Hippocampal formation (tissue), 2 donors: ENCODE measurements at places on chromosomes 11 and 22.

DNA sequence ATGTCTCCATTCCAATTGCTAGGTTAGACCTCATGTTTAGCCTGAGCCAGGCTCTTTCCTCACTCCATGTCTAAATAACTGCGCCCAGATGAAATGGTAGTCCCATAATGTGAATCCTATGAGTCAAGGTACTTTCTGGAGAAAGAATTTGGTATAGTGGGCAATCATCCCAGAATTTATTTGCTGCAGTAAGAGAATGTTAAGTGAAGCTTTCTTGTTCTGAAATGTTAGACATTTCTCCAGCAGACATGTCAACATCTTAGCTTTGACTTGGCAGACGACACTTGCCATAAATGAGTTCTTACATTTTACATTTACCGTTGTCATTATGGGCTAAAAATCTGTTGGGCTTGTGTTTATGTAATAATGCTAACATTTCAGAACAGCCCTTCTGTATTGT is 165.2 kb downstream of the PGR start:
- DNase-seq: no peak

DNA sequence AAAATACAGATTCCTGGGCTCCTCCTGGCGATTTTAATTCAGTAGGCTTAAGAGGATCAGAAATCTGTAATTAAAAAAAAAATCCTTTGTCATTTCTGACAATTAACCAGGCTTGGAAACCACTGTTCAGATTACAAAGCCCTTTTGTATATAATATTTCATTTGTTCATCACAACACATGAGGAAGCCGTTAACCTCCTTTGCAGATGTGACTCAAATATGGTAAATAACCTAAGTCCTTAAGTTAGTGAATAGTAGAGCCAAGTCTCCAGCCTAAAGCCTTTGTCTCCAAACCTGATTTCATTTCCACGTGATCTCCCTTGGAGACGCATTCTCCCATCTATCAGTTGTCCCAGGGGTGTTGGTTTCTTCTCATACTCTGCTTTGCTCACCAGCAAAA is 67.6 kb downstream of the UBASH3B start:
- no peak for DNase-seq

- DNase-seq: no peak
Observed at GRCh38 chr11:33646168-33646567, 54.5 kb downstream of the C11orf91 start.

DNA sequence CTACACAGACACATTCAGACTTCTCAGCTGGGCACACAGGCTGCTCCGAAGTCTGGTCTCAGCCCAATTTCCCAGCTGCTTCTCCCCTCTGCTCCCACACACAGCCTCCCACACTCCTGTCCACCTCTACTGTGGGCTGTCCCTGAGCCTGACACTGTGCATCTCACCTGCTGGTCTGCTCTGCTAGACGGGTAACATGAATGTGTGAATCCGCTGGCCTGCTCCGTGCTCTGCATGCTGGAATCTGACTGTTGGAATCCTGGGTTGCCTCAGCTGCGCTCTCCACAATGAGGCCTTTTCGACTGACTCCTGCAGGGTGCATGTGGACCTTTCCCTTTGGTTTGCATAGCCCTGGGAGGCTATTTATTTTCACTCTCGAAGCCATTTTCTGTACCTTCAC is 489.5 kb upstream of the B3GAT1 start:
- DNase-seq: no peak

DNA sequence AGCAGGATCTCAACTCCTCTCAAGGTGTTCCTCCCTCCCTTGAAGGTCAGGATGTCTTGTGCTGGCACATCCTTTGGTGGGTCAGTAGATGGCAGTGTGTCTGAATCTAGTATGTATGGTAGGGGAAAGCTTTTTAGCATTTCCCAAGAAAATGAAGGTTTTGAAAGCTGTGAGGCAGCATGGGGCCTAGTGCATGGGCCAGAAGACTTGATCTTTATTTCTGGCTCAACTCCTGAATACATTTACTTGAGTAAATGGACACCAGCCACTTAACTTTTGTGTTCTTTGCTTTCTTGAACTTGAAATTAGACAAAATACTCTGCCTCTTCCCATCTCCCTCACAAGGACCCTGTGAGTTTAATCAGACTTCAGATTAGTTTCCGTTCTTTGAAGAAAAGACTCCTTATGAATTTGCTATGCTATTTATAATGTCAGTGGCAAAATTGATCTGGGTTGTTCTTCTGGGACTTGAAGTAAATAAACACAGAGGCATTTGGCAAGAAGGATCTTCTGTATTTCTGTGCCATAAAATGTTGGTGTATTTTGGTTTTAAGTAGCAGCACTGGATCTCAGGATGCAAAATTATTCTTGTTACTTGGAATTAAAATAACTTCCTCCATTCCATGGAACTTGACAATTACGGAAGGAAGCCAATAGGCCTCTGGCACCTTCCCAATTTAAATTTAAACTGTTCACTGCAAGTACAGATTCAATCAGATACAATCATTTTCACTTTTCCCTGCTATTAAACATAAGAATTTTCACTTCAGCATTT is 288.8 kb downstream of the CASP12 start:
- peak; percentile 26 for DNase-seq

- DNase-seq: no peak
Observed at GRCh38 chr11:129580278-129580677, 204.6 kb downstream of the BARX2 start.

DNA sequence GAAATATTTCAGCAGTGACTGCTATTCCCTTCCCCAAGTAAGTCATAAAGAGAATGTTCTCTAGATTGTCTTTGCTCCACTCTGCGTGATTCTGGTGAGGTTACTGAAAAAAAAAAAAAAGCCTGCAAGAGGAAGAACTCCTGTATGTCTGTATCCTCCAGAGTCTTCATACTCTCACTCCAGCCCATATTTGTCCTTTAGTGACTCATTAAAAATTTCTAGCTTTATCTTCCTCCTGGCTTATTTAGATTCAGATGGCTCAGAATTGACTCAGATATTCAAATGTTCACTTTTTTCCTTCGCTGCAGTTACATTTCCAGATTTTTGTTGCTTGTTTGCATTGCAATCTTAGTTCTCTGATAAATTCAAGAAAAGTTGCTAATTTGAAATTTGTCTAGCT is 76.3 kb upstream of the CNTN5 start:
- DNase-seq: no peak

DNA sequence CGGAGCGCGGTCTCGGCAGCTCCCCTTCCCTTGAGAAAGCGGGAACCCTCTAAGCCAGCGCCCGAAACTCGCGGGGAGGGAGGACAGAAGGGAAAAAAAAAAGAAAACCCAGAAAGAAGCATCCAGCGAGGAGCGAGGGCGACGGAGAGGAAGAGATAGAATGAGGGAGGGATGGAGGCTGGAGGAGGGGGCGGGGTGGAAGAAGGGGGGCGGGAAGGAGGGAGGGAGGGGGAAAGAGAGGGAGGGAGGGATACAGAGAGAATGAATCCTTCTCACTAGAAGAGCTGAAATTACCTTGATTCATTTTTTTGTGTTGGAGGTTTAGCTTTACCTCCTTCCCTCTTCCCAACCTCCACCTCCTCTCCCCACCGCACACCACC is 19.3 kb upstream of the BDNF start:
- no peak for DNase-seq

DNA sequence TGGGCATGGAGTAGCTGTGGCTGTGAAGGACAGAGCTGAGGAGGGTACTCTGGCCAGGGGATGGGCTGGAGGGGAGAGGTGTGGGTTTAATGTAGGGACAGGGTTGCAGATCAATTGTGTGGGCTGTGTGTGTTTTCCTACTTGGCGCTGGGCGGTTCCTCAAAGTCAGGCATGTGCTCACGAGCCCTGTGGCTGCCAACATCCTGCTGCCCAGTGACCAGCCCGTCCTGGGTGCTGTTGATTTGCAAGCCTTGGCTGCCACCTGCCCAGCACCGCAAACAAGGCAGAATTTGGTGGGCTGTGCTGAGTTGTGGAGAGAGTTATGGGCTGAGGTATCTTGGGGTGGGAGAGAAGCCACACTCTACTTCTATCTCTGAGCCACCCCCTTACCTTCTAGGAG is 69.2 kb downstream of the SCN3B start:
- DNase-seq: no peak

DNA sequence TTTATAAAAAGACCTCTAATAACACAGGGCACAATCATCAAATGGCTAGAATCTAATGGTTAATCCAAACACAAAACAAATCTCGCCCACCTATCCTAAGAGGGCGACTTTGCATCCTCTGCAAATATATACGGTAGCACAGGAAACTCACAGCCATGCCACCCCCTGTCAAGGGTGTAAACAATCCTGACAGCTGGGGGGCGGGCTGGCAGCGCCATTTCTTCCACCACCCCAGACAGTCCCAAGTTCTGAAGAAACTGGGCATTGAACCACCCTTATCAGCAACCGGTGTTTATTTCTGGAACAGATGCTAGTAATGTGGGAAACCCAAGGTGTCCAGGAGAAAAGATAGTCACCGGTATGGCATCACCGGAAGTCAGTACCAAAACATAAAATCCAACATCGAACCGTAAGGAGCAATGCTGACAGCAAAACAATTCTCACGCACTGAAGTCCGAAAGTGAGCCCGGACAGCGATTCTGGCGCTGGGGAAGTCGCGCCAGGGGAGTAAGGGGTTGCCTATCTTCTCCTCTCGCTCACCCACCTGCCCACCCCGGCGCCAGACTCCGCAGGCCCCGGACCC is 825 bp downstream of the FBXO3 start:
- no peak for DNase-seq

DNA sequence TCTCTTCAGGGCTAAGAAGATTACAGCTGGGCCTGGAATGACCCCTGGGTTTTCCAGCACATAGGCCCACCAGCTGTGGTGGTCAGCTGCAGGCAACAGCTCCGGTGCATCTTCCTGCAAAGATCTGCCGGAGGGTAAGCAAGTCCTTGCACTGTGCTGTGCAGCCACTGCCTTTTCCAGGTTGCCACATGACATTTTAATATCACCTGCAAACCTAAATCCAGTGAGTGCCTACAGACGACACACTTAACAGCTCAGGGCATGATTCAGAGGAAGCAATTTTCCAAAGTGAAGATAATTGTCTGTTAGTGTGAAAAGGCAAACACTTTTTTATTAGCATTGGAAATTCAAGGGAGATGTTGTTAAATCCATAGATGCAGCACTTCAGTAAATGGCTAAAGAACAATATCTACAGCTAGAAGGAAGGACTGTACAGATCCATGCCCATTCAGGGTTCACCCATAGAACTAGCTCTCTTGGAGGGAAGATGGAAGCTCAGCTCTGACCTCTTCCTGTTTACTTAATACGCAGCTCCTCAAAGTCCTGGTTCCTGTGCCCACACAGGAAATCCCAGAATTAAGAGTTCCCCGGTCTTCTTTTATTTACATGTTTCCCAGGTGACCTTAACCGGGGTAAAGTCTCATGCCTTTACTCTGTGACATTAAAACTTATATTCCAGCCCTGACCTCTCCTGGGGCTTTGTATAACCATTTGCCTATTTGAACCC is 13.3 kb upstream of the NRIP3 start:
- no peak for DNase-seq

GRCh38 chr11:5596607-5597201 is at the start of gene TRIM6:
TRIM6 (plus strand) TSS chr11:5596637; CDS start chr11:5596898, 261 bp downstream.
- no peak for DNase-seq

DNA sequence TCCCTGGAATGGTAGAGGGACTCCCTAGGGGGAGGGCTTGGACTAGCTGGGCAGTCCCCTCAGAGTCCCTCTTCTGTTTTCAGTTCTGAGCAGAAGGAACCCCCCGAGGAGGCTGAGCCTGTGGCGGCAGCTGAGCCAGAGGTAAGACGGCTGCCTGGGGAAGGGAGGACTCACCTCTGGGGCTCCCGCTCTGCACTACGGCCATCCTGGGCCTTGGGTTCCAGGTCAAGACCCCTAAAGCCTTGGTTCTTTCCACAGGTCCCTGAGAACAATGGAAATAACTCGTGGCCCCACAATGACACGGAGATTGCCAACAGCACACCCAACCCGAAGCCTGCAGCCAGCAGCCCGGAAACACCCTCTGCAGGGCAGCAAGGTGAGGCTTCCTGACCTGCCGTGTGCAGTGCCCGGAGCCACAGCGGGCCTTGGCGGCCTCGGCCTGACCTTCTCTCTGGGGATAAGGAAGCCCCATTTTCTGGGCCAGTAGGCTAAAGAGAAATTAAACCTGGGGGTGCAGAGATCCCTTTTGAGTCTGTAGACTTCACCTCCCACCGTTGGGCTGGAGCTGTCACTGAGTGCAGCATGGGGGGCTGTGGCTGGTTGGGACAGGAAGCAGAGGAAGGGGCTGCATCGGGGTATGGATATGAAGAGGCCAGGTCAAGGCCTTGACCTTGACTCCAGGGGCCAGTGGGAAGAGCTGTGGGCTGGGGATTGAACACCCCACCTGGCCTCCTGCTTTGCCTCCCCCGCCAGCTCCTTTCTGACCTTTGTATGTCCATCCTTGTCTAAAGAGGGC is 15.0 kb downstream of the INCENP start:
- DNase-seq: no peak

DNA sequence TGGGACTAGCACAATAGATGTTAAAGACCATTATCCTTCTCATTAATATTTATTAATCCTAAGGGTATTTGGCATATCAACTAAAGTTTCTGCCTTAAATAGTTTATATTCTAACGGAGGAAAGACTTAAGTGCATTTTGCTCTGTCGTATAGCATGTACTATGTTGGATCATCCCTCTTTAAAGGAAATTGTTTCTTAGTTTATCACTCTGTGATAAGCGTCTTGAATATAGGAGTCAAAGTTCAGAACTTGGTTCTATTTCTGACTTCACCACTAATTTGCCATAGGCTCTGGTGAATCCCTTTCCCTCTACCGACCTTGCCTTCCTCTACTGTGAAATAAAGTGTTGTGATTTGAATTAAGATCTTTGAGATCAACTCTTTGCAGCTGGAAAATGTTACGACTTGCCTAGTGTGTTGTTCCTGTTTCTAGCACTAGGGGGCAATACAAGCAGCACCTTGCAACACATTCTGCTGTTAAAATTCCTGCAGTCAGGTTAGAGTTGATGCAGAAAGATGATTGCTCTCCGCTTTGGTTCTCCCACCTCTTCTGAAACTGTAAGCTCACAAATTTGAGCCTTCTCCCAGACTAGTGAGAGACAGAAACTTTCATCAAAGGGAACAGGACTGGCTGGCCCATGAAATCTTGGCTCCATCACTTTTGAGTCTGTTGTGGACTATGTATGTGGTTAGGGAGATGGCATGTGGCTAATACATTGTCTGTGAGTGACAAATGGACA is 27.8 kb upstream of the ZNRF3 start:
- peak; percentile 4 for DNase-seq

DNA sequence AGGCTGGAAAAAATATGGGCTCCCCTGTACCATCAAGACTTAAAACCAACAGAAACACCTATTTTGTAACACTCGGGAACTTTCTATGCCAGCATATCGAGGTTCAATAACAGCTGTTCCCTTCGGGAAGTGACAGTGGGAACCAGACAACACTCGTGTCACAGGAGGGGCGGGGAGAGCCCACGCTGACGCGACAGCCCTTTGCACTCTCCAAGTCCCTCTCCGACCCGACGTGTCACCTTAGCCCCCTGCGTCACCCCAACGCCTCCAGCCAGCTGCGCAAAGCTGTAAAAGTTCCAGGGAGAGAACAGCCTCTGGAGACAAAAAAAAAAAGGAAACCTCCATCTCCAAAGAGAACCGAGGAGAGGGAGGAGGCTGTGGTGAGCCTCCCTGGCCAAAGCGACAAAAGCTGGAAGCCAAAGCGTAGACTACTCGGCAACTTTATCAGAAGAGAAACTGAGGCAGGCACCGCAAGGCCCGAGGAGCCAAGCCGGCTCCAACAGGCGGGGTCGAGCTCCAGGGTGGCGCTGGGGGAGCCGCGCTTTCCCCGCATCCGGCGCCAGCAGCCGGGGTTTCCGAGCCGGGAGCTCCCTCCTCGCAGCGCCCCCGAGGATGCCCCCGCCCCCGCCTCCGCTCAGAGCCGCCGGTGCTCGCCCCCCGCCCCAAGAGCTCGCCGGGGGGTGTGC is 751 bp downstream of the ARFGAP3 start:
- DNase-seq: no peak
